NCI-H510A treated with DMSO at 0.1 percent for 48 hours (cell line): ENCODE measurements at places on chromosomes 13 and 19.

- peak; percentile 5 for DNase-seq
Observed at GRCh38 chr13:54536112-54536511, 1507.5 kb downstream of the OLFM4 start.

GRCh38 chr13:94479616-94480015 is at the start of gene DCT:
Gene DCT (minus strand): TSS chr13:94479682. CDS start chr13:94479255, 427 bp downstream.
- DNase-seq: no peak

GRCh38 chr13:65260946-65261891 is 1968.9 kb downstream of the PCDH9 start:
- DNase-seq: no peak

- DNase-seq: peak; percentile 33
Observed at GRCh38 chr13:95536632-95537241, 15.8 kb upstream of the CLDN10 start.

GRCh38 chr13:59677966-59678814 is 485.5 kb downstream of the DIAPH3 start:
- no peak for DNase-seq

GRCh38 chr13:98917116-98917515 is 60.7 kb downstream of the DOCK9 start:
- no peak for DNase-seq

GRCh38 chr13:70905035-70905434 is 796.8 kb upstream of the KLHL1 start:
- DNase-seq: no peak

GRCh38 chr13:45564133-45564776 is 51.3 kb downstream of the ERICH6B start:
- DNase-seq: peak; percentile 21

DNA sequence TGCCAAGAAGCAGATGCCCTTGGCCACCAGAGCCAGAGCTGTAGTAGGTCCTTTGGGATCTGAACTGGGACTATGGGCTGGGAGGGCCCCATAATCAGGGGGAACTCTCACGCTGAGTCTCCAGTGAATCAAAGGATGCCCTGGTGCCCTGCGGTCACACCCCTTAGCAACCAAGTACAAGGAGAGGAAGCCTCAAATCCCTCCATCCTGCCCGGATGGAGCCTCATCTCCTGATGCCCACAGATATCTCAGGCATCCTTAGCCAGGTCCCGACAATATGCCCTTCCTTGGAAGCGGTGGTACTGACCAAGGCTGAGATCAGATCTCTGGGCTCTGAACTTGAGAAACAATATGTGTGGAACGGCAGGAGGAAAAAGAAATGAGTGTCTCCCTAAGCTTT is 1.7 kb downstream of the PLEKHA4 start:
- DNase-seq: no peak

- peak; percentile 99 for DNase-seq
Observed at GRCh38 chr19:10928563-10929401, at the start of the genes TIMM29 and YIPF2. Gene TIMM29 (plus strand): TSS chr19:10928811. CDS start chr19:10928823, 12 bp downstream. Gene YIPF2 (minus strand): TSS chr19:10928639. CDS start chr19:10928410, 229 bp downstream.

DNA sequence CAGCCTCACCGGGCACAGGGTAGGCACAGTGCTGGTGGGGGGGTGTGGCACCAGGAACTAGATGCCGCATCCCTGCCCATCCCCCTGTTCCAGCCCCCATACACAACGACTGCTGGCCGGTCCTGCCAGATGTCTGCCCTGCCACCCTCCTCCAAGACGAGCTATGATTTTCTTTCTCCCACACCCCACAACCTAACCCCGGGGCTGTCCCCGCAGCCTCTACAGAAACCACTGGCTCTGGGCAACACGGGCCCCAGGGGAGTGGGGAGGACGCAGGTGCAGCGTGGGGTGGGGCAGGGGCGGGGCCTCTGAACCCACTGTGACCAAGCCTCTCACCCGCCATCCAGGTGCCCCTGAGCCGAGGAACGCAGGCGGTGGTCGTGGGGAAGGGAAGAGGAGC is 15.5 kb downstream of the PGLS start:
- DNase-seq: no peak

DNA sequence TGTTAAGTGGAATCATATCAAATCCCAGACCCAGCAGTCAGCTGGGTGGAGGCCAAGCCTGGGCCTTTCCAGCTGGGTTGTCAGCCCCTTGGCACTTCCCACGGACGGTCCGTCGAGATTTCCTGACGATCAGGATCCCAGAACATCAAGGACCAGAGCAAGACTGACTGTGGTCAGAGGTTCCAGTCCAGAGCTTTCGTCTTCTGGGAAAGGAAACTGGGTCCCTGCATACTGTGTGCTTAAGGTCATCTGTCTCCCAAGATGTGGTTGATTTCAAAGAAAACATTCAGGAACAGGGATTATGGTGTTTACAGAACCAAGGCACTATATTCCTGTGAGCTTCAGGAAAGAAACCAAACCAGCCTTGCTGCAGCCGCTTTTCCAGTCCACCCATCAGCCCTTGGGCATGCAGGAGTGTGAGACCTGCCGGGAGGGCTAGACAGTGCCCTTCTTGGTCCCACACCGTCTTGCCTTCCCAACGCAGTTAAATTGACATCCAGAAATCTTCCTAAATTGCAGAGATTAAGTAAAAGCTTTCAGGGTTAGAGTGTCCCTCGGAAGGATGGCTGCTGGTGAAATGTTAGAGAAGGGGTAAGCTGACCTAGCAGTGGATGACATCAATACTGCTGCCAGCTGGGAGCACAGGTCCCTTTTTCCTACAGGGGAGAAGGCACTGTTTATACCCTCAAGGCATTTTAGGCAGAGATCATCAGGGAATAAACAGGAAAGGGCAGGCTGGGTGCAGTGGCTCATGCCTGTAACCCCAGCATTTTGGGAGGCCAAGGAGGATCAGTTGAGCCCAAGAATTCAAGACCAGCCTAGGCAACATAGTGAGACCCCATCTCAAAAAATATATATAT is 5.0 kb upstream of the C19orf33 start:
- no peak for DNase-seq

DNA sequence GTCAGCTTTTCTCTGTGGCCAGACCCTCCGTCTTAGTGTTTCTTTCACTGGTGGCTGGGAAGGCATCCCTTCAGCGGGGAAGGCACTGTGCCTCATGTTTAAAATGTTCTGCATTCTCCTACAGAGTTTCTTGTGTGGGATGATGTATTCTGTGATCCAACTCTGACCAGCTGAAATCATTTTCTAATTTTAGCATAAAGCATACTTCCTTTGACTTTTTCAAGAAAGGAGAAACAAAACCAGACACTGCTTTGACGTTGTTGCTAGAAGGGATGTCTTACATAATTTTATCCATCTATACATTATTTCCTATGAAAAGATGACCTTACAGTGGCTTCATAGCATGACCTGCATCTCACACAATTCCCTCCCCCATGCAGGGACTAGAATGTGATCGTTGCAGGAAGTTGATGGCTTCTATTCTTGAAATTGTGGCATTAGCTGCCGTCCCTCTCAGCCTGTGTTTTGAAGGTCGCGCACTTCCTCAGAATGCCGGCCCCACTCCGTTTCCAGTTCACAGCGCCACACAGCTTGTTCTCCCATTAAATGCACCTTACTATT is 38.6 kb upstream of the TEX29 start:
- DNase-seq: no peak

GRCh38 chr13:113075711-113076110 is 29.9 kb upstream of the F7 start:
- DNase-seq: no peak

- no peak for DNase-seq
Observed at GRCh38 chr19:4472174-4472974, at the start of gene HDGFL2. Gene HDGFL2 (plus strand): TSS chr19:4472297. CDS start chr19:4472351, 54 bp downstream.

- peak; percentile 10 for DNase-seq
Observed at GRCh38 chr13:54705738-54706137, 1677.1 kb downstream of the OLFM4 start.

GRCh38 chr19:9058905-9059667 is 27.8 kb upstream of the OR1M1 start:
- DNase-seq: no peak

DNA sequence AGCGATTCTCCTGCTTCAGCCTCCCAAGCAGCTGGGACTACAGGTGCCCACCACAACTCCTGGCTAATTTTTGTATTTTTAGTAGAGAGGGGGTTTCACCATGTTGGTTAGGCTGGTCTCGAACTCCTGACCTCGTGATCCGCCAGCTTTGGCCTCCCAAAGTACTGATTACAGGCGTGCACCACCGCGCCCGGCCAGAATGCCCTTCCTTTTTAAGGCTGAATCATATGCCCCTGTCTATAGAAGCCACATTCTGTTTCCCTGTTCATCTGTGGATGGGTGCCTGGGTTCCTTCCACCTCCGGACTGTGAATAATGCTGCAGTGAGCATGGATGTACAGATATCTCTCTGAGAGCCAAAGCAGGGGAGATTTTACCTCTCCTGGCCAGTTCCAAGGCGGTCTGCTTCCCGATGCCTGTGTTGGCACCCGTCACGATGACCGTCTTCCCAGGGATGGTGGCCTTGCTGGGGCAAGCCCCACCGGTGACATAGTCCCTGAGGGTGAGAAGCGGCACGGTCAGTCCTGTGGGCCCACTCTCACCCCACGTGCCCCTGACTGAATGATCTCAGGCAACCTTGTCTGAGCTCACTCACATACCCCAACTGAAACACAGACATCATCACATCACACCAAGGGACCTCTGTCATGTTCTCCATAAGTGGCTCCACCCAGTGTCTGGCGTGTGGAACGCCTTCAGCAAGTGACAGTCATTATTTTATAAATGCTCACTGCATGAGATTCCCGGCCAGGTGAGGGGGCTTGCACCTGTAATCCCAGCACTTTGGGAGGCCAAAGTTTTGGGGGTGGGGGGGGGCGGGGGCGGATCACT is 4.0 kb downstream of the RDH13 start:
- DNase-seq: no peak

DNA sequence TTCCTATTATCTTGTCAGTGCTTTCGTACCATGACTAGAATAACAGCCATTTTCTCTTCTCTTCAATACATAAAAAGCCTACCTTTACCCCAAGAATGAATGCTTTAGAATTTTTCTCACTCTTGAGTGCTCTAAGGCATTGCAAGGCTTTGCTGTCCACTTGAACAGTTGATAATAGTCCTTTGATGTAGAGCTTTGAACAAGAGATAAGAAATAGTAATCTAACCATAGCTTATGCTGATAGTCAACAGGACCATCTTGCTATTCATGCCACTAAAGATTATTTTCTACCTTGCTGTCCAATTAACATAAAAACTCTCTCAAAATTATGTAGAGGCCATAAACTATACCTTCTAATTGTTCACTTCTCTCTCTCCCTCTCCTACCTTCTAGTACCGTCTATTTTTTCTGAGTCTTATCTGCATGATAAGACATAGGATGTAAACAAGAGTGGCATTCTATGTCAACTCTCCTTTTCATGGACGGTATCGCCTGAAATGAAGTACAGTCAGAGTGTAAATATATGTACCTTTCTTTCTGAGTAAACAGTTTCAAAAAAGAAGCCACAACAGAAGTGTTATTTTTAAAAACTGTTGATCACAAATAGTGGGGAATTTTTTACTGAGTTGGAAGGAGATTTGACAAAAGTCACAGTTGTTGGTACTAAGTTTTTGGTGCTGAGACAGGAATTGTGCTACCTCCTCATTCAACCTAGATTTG is 297.9 kb downstream of the NDFIP2 start:
- no peak for DNase-seq

GRCh38 chr19:3507371-3508120 is 1.4 kb downstream of the FZR1 start:
- no peak for DNase-seq

DNA sequence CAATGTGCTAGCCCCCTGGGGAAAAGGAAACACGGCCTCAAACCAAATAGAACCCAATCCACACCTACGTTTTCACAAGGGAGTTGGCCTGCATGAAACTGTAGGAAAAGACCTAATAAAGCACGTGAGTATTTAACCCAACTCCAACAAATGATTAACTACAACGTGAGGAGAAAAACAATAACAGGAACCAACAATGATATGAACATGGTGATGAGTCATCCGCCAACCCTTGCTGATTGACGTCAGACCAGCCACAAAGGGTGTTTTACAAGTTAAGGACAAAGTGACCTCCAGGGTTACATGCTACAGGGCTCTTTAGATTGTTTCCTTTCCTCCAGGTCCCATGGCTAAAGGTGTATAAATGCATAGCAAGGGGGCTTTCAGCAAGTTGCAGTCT is 460.5 kb downstream of the COG6 start:
- DNase-seq: no peak

DNA sequence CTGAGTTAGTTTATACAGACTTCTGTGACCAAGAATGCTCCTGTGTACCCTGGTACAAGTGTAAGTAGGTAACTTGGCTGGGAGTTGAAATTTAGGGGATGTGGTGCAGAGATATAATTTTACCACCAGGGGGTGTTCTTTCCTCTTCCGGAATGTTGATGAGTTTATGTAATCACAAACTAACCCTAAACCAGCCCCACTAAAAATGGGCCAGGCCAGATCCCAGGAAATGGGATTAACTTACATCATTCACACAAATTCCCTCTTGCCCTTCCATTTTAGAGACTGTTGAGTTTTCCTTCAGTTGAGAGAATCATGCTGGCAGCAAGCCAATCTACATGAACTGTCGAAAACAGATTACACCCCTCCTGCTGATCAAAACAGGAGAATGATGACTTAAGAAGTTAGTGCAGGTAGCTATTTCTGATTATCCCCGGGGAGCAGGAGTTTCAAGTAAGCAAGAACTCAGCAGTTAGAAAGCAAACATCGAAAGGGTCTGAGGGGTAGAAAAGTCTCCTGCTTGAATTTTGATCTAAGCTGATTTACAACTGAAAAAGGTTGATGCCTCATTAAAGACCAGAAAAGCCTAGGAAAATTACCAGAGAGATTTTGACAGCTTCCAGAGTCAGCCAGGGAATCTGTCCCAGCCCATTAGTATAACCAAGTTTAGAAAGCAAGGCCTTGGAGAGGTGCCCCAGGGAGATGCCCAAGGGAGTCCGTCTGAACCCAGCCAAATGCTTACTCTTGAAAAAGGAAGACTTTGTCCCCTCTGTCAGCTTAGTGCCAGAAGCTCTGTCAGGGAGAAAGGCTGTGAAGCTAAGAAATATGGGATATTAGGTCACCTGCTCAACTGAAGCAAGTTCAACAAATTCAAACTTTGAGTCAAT is 32.3 kb upstream of the MED4 start:
- DNase-seq: peak; percentile 2

GRCh38 chr19:28437390-28438346 is 775.3 kb downstream of the UQCRFS1 start:
- DNase-seq: no peak

DNA sequence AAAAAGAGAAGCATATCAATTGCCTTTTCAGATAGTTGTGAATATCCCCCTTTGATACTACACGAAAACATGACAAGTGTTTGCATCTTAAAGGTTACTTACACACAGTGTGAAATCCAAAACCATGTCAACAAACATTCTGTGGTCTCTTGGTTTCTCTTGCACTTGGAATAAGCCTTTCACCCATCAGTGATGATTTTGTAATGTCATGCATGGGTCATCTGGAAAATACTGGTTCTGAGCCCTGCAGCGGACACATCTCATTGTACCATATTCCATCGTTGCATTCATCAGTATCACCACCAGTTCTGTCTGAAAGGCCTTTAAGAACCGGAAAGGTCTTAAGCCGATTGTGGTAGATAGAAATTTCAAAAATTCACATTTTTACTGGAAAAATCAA is 65.4 kb upstream of the SOX1 start:
- DNase-seq: peak; percentile 80
